ENCODE measurements at places on chromosomes 12 and 14.
A peak's percentile ranks its signal among the peaks of the same experiment; 100 is the strongest.

DNA sequence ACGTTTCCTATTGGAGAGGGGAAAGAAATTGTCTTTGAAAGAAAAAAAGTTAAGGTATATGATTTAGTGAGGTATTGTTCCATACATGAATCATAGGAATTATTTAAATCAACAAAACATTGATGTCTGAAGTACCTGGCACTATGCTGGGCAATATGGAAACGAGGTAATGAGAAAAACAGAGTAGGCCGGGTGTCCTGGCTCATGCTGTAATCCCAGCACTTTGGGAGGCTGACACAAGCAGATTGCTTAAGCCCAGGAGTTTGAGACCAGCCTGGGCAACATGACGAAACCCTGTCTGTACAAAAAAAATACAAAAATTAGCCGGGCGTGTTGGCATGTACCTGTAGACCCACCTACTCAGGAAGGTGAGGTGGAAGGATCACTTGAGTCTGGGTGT, 45.9 kb downstream of the AEBP2 start:
- DNase-seq: no peak

- no peak for DNase-seq
Measured at GRCh38 chr12:64912516-64913255, 88.2 kb downstream of the TBC1D30 start.

DNA sequence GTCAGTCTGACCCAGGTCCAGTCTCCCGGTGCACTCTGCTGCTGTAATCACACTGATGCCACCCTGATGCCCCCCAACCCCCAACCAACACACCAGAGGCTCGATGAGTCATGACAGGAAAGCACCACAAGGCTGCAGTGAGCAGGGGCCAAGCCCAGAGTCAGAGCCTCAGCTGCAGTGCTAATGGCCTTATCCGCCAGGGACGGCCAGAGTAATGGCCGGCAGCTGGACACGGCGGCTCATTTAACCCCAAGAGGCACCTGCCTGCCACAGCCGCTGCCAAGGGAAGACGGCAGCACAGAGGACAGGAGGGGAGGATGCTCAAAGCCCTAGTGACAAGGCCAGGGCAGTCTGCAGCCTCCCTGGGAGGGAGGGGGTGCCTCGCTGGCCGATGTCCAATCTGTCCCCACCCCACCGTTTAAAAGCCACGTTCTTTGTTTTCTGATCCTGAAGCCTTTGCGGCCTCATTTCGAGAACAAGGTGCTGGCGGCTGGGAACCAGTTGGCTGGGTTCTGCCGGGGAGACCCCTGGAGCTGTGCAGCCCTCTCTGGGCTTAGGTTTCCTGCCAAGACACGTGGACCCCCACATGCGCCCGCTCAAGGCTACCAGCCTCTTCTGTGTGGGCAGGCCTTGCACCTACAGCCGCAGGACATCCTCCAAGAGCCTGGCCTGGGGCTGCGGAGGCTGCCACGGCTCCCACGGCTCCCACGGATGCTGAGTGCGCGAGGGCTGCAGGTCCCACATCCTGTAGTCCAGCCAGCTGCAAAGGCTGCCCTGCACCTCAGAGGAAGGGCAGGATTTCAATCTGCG, 13.1 kb downstream of the CCDC85C start:
- DNase-seq: no peak

DNA sequence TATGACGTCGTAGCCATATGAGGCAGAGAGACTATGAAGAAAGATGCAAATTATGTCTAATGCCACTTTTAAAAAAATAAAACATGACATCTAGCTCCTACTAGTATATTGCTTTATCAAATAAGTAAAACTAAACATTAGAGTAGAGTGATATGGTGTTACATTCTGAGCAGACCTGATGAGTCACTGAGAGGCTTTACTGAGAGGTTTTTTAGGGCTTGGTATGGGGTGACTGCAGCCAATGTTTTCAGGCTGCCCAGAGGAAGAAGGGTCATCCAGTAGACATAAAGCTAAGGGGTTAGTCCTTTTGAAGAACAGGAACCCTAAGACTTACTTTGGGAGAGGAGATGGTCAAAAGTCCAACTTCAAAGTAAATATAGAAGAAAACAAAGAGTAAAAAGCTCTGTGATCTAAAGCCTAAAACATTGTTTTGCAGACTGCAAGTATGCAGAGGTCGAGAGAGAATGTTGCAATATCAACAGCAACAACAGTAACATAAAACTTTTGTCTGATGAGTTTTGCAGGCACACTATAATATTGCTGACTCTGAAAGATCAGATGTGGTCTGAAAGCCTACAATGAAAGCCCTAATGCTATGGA, 774.7 kb downstream of the TMTC2 start:
- peak; percentile 44 for DNase-seq

DNA sequence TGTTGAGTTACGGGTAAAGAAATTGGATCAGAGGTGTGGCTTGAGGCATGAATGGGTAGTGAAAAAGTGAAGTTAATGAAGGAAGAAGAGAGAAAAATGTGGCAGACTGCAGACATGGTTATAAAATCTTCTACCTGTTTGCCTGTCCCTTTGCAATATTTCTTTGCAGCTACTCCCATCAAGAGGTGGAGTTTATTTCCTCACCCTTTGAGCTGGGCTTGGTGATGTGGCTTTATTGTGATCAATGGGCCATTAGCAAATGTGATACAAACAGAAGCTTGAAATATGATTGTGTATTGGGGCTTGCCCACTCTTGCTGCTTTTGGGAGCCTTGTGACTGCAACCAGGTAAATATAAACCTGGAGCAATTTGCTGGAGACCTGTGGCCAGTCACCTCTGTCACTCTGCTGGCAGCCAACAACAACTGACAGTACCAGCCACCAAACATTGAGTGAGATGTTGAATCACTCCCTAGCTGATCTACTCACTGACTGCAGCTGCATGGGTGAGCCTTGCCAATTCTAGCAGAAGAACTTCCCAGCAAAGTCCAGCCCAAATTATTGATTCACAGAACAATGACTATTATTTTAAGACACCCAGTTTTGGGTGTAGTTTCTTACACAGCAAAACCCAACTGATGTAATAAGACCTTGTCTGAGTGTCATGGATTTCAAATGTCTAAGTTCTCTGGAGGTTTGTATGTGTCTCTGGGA, 151.0 kb upstream of the ATP2B1 start:
- no peak for DNase-seq

DNA sequence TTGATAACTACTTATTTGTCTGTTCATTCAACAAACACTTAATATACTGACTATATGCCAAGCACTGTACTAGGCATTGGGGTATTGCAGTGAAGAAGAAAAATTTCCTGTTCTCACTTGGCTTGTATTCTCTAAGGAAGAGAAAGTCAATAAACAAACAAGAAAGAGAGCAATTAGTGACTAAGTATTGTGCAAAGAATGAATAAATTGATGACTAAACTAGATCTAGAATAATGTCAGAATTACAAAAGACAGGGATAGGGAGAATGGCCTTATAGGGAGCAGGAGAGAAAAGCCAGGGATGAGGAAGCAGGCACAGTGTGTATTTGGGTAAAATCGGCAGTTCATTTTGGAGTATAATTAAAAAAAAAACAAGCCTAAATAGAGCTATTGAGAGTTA, 4.2 kb upstream of the LIN7A start:
- DNase-seq: no peak

GRCh38 chr14:100864206-100864605, 38.3 kb downstream of the MEG3 start:
- DNase-seq: no peak

- no peak for DNase-seq
Measured at GRCh38 chr12:22986997-22987396, 362.0 kb downstream of the ETNK1 start.

GRCh38 chr12:89863493-89863938, 154.9 kb upstream of the ATP2B1 start:
- DNase-seq: no peak

GRCh38 chr14:61568572-61569011, 126.7 kb upstream of the HIF1A start:
- no peak for DNase-seq

GRCh38 chr14:99237288-99237687, 34.7 kb downstream of the BCL11B start:
- no peak for DNase-seq

GRCh38 chr12:48183876-48184548, 568 bp downstream of the CCDC184 start:
- DNase-seq: no peak

- no peak for DNase-seq
Measured at GRCh38 chr12:89181271-89181920, 170.9 kb downstream of the DUSP6 start.

DNA sequence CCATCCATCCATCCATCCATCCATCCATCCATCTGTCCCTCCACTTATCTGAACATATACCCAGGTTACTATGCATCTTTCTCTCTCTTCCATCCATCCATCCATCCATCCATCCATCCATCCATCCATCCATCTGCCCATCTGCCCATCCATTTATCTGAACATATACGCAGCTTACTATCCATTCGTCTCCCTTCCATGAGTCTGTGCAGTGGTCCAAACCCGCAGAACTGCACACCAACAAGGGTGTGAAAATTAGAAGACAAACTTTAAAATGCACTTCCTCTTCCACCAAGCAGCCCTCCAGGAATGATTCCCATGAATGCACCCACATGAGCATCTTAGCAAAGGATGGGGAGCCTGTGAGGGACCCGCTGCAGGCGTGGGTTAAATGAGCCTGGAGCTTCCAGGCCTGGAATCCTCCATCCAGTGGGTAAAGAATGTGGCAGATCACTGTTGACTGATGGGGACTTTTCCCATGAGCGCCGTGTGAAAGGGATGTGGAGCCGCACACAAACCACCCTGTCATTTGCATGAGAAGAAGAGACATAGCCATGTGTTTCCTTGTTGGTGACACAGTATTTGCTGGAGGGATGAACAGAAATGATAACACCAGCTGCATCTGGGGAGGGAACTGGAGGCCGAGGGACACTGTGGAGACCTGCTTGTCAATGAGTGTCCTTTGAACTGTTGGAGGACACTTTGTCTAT, 376.6 kb downstream of the ADGRD1 start:
- no peak for DNase-seq

DNA sequence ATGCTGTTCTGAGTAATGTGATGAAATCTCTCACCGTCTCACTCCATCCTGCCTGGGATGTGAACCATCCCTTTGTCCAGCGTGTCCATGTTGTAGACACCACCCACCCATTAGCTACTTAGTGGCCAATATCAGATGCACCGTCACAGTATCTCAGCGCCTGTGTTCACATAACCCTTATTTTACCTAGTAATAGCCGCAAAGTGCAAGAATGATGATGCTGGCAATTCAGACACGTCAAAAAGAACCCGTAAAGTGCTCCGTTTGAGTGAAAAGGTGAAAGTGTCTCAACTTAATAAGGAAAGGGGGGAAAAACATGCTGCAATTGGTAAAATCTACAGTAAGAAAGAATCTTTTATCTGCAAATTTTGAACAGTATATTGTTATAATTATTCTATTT, 3.0 kb downstream of the RNASE10 start:
- no peak for DNase-seq

DNA sequence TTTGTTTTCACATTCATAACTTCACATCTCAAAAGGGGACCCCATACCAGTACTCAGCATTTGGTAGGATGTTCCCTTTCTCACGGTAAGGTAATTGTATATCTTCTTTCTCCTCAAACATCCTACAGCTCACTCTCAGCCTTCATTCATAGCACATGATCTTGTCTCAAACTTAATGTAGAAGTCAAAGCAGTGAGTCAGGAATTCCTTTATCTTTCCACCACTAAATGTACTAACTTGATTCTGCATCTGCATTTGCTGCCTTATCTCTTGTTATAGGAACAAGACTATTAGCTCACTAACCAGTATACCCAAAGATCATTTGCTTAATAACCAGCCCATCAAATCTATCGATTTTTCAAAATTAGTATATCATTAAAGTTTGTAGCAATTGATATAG, 22.9 kb downstream of the CPSF2 start:
- no peak for DNase-seq

- DNase-seq: no peak
Measured at GRCh38 chr14:91339076-91339475, 78.5 kb downstream of the CCDC88C start.

DNA sequence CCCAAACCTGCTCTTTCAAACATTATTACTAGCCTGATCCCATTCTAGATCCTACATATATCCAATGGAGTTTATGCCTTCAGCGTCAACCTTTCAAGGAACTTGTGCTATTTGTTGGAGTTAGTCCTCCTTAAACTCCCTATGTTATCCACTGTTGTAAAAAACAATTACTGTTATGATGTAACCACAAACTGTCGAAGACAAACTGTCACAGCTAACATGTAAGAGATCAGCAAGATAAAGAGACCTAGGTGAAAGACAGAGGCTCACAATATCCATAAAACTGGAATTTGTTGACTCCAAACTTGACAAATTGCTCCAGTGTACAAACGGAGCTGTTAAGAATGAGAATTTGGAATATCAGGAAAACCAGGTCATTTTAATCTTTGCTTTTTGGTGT, 70.7 kb downstream of the CDK17 start:
- no peak for DNase-seq

- DNase-seq: no peak
Measured at GRCh38 chr14:70193396-70193795, 4.6 kb upstream of the SLC8A3 start.

DNA sequence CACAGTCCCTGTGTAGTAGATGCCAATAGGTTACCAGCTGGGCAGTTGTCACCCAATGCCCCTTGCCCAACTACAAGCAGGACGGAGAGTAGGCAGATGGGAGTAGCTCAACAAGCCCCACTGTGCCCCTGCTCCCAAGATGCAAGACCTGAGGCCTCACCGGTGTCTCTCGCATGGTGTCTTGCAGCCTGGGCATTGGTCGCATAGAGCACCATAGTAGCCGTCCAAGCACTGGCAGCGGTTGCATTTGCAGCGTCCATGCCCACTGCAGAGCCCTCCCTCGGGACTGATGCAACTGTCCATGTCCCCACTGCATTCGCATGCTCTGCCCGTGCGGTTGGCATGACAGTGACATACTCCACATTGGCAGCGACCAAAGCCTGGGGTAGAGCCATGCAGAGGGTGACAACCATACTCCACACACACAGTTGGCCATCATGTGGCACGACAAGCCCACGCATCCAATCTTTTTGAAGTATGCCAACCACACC, 11.9 kb upstream of the CSAD start:
- no peak for DNase-seq

- DNase-seq: no peak
Measured at GRCh38 chr12:28974166-28974565, 174.9 kb upstream of the FAR2 start.

DNA sequence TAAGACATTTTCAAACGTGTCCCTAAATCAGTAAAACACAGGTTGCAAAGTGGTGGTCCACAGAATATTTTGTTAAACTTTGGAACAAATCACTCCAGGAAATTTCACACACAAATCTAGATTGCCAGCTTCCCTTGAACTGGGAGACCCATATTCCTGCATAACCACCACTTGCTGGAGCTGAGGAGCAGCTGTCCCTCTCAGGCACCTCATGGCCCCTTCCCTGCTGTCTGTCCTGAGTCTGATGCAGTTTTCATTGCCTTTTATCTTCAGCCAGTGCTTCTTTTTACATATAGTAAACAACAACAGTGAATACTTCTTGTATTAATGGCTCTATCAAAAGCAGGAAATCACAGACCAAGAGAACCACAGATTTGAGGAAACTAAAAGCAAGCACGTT, 289.3 kb downstream of the MED13L start:
- no peak for DNase-seq

- DNase-seq: no peak
Measured at GRCh38 chr14:104795781-104796686, 486 bp upstream of the AKT1 start.
